ENCODE measurements at places on chromosomes 7 and 10.

DNA sequence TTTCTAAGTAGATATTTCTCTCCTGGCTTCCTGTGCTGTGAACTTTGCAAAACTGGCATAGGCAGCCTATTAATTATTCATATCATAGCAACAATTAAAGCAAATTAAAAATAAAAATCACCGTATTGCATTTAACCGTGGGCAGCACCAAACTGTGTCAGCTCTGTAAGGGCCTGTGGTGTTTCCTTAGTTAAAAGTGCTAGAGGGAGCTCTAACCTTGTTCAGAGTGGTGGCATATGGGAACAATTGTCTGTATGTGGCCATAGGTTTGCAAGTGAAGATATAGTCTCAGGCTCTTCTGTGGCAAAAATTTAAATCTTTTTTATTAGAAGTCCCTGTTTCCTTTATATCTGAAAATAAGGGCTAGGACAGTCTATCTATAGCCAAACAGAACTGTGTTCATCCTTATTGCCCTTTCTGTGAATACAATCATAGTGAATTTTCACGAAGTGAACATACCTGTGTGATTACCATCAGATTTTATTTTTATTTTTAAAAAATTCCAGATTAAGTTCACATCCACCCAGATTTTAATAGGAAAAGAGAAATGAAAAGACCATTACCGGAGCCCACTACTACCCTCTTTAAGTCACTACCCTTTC lies 92.6 kb downstream of the POLL start:
- DNase-seq: no peak

- no peak for DNase-seq
Observed at GRCh38 chr10:6537770-6538169, 42.3 kb downstream of the PRKCQ start.

GRCh38 chr10:23362879-23363792 lies 18.5 kb upstream of the C10orf67 start:
- DNase-seq: no peak

GRCh38 chr10:126199221-126199998 lies 188.9 kb downstream of the ADAM12 start:
- DNase-seq: no peak

GRCh38 chr7:131056007-131056406 lies 271.7 kb upstream of the MKLN1 start:
- no peak for DNase-seq

GRCh38 chr10:113382691-113383090 lies 170.2 kb upstream of the HABP2 start:
- DNase-seq: no peak

DNA sequence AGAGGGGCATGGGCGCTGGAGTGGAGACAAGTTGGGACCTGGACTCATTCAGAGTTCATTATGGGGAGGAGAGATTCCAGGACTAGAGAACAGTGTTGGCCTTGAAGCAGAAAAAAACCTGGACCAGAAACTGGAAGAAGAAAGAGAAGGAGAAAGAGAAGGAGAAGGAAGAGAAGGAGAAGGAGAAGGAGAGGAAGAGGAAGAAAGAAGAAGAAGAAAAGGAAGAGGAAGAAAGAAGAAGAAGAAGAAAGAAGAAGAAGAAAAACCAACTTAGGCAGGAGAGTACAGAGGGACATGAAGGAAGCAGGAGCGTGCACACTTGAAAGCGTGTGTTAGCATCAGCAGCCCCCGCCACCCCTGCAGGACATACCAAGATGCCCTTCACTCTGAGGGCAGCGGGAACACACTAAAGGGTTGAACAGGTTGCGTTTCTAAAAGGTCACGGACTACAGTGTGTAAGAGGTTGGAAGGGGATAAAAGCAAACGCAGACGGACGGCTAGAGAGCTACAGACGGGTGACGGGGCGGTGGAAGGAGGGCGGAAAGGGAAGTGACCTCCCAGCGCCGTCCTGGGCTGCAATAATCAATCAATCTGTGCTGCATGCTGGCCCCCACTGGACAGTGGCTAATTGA lies 95.3 kb downstream of the SEC61G start:
- DNase-seq: no peak

GRCh38 chr7:105637755-105638154 lies 56.5 kb upstream of the EFCAB10 start:
- DNase-seq: no peak

GRCh38 chr7:130486114-130486953 lies 5.6 kb upstream of the MEST start:
- no peak for DNase-seq

DNA sequence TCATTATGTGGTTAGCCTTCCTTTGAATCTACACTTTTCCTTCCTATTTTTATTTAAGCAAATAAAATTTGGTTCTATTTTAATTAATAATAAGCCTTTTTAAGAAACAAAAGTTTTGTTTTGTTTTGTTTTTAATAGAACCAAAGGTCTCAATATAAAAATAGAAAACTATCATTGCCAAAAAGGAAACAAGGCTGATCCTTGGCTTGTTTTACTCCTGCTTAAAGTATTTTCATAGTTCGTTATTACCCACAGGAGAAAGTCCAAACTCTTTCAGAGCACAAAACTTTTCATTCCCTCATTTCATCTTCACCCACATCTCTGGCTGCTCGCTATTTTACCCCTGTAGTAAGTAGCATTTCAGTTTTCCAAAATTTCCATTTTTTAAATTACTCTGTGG lies 374.8 kb downstream of the SEMA3D start:
- no peak for DNase-seq

GRCh38 chr7:44880317-44881018 lies 4.9 kb downstream of the PURB start:
- no peak for DNase-seq

DNA sequence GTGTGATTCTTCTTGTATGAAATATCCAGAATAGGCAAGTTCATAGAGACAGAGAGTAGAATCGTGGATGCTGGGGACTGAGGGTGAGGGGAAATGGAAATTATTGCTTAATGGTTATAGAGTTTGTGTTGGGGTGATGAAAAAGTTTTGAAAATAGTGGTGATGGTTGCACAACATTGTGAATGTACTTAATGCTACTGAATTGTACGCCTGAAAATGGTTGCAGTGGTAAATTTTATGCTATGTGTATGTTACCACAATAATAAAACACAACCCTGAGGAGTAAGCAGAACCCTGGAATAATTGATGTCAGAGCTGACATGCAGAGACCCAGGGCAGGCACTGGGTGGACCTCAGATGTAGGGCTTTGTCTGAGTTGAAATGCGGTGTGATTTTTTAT lies 57.6 kb downstream of the TACR2 start:
- DNase-seq: no peak

GRCh38 chr10:35103882-35104281 lies 13.7 kb upstream of the CUL2 start:
- peak; percentile 43 for DNase-seq

- DNase-seq: no peak
Observed at GRCh38 chr10:95097805-95098204, 28.5 kb upstream of the CYP2C8 start.

- no peak for DNase-seq
Observed at GRCh38 chr10:17444388-17444714, 10.0 kb downstream of the ST8SIA6 start.

GRCh38 chr10:23422003-23422411 lies 16.9 kb upstream of the OTUD1 start:
- no peak for DNase-seq

DNA sequence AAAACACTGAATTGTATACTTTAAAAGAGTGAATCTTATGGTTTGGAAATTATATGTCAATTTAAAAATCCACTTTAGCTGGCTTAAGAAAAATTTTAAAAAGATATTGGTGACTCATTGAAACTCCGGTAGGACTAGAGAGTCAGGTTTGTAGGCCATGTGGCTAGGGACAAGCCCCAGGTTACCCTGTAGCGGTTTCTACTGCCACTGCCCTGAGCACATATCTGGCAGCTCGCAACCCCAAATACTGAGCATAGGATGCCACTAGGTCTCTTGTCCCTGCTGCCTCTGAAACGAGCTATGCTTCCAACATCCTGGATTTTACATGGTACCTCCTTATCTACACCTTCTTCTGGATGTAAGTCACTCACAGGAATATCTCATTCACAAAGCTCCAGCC lies 1.4 kb upstream of the MGAM2 start:
- DNase-seq: no peak

GRCh38 chr10:71657604-71658466 lies 61.7 kb downstream of the C10orf105 start:
- DNase-seq: no peak

Data from urinary bladder (tissue), 4 donors.